Esophagus squamous epithelium (tissue), 5 donors: ENCODE measurements at places on chromosomes 12 and 14.
A peak's percentile ranks its signal among the peaks of the same experiment; 100 is the strongest.

GRCh38 chr12:800401-800800 lies 48.0 kb downstream of the WNK1 start:
- no peak overlapping the region for H3K27ac ChIP-seq
- DNase-seq: no peak
- H3K4me3 ChIP-seq: no peak overlapping the region
- H3K27me3 ChIP-seq: no peaks in the 10 kb centered on the region

GRCh38 chr12:102638777-102639176 lies 158.4 kb upstream of the IGF1 start:
- H3K27ac ChIP-seq: no peak overlapping the region
- no peaks in the 10 kb centered on the region for H3K27me3 ChIP-seq
- no peak overlapping the region for H3K4me3 ChIP-seq
- DNase-seq: no peak
- no peaks in the 10 kb centered on the region for H3K4me1 ChIP-seq

DNA sequence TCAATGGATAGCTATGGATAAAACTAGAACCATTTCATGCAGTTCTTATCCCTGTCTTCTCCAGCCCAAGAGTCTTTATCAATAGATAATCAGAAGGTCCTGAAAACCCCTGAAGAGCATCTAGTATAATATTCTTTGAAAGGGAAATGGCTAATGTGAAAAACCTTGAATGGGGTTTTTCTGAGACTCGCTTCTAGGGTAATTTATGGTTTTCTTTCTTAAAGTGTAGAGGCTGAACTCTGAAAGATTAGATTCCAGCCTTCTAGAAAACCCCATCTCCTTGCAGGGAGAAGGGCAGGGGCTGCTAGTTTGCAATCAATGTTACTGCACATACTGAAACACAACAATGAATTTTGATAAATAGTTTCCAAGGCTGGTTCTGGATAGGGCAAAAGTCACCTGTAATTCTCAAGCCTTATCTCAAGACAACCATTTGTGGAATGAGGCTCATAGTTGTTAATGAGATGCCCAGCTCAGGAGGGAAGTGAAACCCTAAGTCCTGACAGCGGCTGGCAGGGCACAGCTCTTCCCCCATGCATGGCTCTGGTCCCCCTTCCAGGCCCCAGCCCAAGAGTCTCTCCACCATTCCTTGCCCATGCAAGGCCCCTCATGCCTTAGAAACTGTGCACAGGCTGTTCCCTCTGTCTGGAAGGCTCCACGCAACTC lies 33.7 kb upstream of the PYGL start:
- no peaks in the 10 kb centered on the region for H3K36me3 ChIP-seq
- DNase-seq: no peak
- H3K27me3 ChIP-seq: no peaks in the 10 kb centered on the region
- H3K4me3 ChIP-seq: no peak overlapping the region
- H3K4me1 ChIP-seq: no peaks in the 10 kb centered on the region

DNA sequence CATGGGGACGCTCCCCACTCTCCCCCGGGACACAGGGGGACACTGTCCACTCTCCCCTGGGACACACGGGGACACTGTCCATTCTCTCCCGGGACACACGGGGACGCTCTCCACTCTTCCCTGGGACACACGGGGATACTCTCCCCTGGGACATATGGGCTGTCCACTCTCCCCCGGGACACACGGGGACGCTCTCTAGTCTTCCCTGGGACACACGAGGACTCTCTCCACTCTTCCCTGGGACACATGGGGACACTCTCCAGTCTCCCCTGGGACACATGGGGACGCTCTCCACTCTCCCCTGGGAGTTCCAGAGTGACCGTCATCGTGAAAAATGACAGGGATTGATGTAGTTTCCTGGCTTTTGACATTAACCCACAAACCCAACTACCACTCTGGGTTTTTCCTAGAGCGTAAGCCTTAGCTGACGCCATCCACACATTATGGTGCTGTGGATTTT lies 3.0 kb upstream of the P2RX2 start:
- no peak overlapping the region for H3K4me3 ChIP-seq
- H3K27me3 ChIP-seq: peaks cover 22% of the 10 kb centered on the region
- DNase-seq: no peak
- no peak overlapping the region for H3K27ac ChIP-seq
- no peaks in the 10 kb centered on the region for H3K36me3 ChIP-seq

DNA sequence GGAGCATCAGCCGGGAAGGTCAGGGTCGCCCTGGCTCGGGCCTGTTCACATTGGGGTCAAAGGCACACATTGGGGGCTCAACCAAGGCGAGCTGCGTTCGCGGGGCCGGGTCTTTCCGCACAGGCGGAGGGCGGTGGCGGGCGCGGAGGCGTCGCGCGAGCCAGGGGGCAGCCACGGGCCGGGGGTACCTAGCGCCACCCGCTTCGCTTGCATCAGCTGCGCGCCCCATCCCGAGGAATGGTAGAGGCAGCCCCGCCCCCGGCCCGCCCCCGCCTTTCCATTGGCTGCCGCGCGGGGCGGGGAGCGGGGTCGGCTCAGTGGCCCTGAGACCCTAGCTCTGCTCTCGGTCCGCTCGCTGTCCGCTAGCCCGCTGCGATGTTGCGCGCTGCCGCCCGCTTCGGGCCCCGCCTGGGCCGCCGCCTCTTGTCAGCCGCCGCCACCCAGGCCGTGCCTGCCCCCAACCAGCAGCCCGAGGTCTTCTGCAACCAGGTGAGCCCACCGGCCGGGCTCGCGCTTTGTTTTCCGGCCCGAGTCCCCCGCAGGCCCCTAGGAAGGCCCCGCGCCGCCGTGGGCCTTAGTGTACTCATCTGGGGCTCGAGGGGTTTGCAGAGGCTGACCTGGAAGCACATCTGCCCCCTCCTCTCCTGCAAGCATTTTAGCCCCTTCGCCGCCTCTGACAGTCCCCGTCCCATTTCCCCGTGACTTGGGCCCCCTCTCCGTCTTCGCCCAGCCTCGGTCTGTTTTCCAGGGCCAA lies at the start of gene ALDH2:
ALDH2 (plus strand) TSS at position 326 of the 754 bp plus-strand sequence; CDS start at position 376, 50 bp downstream.
- peaks cover 9% of the 10 kb centered on the region for H3K36me3 ChIP-seq
- peaks cover 21% of the 10 kb centered on the region for H3K4me1 ChIP-seq
- H3K27me3 ChIP-seq: no peaks in the 10 kb centered on the region
- DNase-seq: no peak
- H3K4me3 ChIP-seq: peak within 1 kb of the TSS; percentile 88

GRCh38 chr12:102300824-102301461 lies 103.3 kb upstream of the PMCH start:
- H3K4me3 ChIP-seq: no peak overlapping the region
- no peak for DNase-seq
- no peak overlapping the region for H3K27ac ChIP-seq
- no peaks in the 10 kb centered on the region for H3K27me3 ChIP-seq
- H3K36me3 ChIP-seq: no peaks in the 10 kb centered on the region
- H3K4me1 ChIP-seq: no peaks in the 10 kb centered on the region

DNA sequence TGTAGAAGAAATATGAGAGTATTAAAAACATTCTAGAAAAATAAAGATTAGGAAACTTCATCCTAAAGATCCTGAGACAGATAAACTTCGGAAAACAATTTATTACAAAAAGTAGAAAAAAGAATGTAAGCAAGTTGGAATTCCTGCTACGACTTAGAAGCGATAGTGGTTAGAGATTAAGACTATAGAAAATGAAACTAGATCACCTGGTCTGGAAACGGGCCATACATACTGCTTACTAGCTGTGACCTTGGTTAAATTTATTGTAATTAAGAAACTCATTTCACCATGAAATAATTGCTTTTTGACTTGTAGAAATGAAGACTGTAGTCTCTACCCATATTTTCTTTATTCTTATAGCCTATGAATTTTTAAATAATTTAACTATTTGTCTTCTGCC lies 614.1 kb downstream of the SLC16A7 start:
- H3K4me1 ChIP-seq: no peaks in the 10 kb centered on the region
- DNase-seq: no peak
- no peak overlapping the region for H3K27ac ChIP-seq
- H3K36me3 ChIP-seq: no peaks in the 10 kb centered on the region
- peak overlapping the region; percentile 17 for H3K4me3 ChIP-seq

- no peak overlapping the region for H3K4me3 ChIP-seq
- no peak overlapping the region for H3K27ac ChIP-seq
- H3K36me3 ChIP-seq: no peaks in the 10 kb centered on the region
- H3K4me1 ChIP-seq: no peaks in the 10 kb centered on the region
These were observed 10.6 kb downstream of the MYO1H start for GRCh38 chr12:109358154-109358869.

GRCh38 chr14:25484235-25484634 lies 434.3 kb upstream of the STXBP6 start:
- no peaks in the 10 kb centered on the region for H3K36me3 ChIP-seq
- H3K4me1 ChIP-seq: no peaks in the 10 kb centered on the region
- no peak for DNase-seq
- H3K4me3 ChIP-seq: no peak overlapping the region
- H3K27ac ChIP-seq: no peak overlapping the region

- no peak overlapping the region for H3K27ac ChIP-seq
- no peaks in the 10 kb centered on the region for H3K4me1 ChIP-seq
- no peaks in the 10 kb centered on the region for H3K27me3 ChIP-seq
- DNase-seq: no peak
- H3K4me3 ChIP-seq: no peak overlapping the region
- H3K36me3 ChIP-seq: no peaks in the 10 kb centered on the region
These were observed 14.7 kb downstream of the SERPINA1 start for GRCh38 chr14:94373708-94374107.

GRCh38 chr14:51824191-51824590 lies 36.2 kb upstream of the GNG2 start:
- no peaks in the 10 kb centered on the region for H3K27me3 ChIP-seq
- H3K4me3 ChIP-seq: no peak overlapping the region
- no peak overlapping the region for H3K27ac ChIP-seq
- no peaks in the 10 kb centered on the region for H3K4me1 ChIP-seq
- no peaks in the 10 kb centered on the region for H3K36me3 ChIP-seq
- DNase-seq: no peak

DNA sequence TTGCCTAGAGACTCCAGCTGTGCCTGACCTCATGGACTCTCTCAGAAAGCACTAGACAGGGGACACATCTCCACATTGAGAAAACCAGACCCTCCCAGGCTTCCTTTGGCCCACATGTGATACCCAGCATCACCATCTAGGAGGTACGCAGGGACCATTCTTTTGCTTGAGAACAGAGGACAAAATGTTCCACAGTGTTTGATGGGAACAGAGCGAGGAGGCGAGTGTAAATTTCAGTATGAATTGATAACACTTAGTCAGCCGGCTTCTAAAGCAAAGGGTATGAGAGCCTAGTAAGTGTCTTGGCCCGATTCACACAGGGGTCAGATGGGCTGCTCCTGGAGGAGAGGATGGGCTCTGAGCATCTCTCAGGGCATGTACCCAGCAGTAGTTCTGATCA lies 1052.4 kb downstream of the BCL11B start:
- H3K4me3 ChIP-seq: no peak overlapping the region
- H3K36me3 ChIP-seq: no peaks in the 10 kb centered on the region
- H3K4me1 ChIP-seq: no peaks in the 10 kb centered on the region

DNA sequence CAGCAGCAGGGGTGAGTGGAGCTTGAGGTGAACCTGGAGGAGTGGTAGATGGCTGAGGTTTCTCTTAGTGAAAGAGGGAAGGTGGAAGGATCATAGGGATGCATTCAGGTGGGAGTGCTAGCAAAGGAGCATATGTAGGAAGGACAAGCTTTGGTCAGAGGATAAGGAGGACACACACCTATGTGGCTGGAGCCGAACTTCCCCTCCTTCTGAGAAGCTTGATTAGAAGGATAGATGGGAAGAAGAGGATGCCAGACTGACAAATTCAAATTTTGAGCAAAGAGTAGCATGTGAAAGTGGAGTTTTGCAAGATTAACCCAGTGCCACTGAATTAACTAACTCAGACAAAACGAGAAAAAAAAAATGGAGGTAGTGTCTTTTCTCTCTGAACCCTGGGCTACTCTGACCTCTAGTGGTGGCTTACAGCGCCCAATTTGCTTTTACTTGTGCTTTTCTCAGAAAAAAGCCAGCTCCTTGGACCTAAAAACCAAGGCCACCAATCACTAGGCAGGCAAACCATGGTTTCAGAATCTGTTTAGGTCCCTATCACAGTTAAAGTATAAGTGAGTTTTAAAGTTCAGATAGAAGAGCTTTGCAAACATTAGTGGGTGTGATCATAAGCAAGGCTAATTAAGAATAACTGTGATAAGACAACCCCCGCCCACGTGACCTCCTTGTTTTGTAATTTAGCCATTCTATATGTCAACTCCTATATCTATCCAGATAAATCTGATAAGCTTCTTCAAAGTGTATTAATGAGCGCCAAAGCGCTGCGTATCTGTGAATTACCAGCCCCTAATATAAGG lies 15.5 kb downstream of the EMP1 start:
- H3K4me1 ChIP-seq: peaks cover 47% of the 10 kb centered on the region
- H3K36me3 ChIP-seq: peaks cover 99% of the 10 kb centered on the region
- peak overlapping the region; percentile 61 for H3K27ac ChIP-seq
- H3K4me3 ChIP-seq: no peak overlapping the region

DNA sequence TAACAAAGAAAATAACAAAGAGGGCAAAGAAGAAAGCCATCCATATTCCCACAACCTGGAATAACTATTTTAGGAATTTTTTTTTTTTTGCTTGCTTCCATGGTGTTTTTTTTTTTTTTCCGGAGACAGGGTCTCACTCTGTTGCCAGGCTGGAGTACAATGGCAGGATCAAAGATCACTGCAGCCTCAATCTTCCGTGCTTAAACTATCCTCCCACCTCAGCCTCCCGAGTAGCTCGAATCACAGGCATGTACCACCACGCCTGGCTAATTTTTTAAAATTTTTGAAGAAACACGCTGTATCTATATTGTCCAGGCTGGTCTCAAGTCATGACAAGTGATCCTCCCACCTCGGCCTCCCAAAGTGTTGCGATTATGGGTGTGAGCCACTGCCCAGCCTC lies 20.2 kb upstream of the ARID4A start:
- H3K4me3 ChIP-seq: no peak overlapping the region
- no peaks in the 10 kb centered on the region for H3K27me3 ChIP-seq
- no peak for DNase-seq
- peaks cover 74% of the 10 kb centered on the region for H3K36me3 ChIP-seq

DNA sequence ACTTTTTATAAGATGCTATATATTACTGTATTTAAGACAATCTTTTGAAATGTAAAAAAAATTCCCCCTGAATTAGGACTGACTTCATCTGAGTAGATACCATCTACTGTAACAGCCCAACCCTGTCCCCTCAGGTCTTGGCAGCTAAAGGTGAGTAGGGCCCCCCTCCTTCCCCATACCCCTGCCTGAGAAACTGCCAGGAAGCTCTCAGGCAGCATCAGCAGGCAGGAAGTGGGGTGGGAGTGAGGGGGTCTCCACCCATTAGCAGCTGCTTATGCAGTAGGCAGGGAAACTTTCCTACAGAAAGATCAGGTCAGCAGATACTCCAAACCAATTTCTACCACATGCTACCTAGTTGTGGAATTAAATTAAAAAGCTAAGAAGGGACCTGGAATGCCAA lies 62.5 kb downstream of the PAX9 start:
- DNase-seq: no peak
- no peaks in the 10 kb centered on the region for H3K27me3 ChIP-seq
- no peaks in the 10 kb centered on the region for H3K36me3 ChIP-seq
- H3K4me3 ChIP-seq: no peak overlapping the region
- no peaks in the 10 kb centered on the region for H3K4me1 ChIP-seq
- H3K27ac ChIP-seq: no peak overlapping the region

DNA sequence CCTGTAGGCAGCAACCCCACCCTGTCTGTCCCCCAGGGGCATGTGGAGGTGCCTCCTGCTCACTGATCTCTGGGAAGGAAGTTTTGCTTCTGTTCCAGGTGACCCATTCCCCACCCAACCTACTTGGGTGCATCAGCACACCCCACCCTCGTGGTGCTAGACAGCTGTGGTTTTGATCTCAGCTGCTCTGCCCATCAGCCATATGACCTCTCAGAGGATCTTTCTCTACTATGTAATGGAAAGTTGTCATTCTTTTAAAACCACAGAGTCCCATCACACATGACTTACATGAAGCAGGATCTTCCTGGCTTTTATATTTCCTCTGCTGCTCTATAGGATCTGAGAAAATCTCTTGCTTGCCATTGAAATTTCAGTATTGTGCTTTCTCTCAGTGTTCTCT lies 13.5 kb upstream of the KRT82 start:
- H3K4me3 ChIP-seq: no peak overlapping the region
- DNase-seq: no peak
- no peak overlapping the region for H3K27ac ChIP-seq
- no peaks in the 10 kb centered on the region for H3K27me3 ChIP-seq
- H3K4me1 ChIP-seq: peaks cover 4% of the 10 kb centered on the region
- H3K36me3 ChIP-seq: no peaks in the 10 kb centered on the region
